ENCODE measurements at places on chromosomes 12 and 14.

DNA sequence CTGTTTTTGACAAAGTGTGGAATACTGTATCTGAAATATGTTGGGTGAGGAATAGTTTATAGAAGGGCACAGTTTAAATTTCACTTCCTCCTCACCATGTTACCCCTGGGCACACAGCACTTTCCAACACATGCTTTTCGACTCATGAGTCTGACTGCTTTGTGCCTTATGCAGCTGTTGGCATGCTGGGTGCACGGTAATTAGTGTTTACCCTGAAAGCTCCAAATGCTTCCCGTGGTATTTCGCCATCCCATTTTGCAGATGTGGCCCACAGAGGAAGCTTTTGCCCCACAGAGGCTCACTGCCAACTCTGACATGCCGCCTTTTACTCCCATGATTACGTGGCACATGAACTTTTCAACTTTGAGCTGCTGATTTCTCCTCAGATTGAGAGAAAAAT is 168.6 kb downstream of the PRKCH start:
- no peak for DNase-seq

GRCh38 chr12:66301944-66302826 is at the start of gene HELB:
HELB (plus strand) TSS chr12:66302493; CDS start chr12:66302604, 111 bp downstream.
- peak; percentile 95 for DNase-seq

DNA sequence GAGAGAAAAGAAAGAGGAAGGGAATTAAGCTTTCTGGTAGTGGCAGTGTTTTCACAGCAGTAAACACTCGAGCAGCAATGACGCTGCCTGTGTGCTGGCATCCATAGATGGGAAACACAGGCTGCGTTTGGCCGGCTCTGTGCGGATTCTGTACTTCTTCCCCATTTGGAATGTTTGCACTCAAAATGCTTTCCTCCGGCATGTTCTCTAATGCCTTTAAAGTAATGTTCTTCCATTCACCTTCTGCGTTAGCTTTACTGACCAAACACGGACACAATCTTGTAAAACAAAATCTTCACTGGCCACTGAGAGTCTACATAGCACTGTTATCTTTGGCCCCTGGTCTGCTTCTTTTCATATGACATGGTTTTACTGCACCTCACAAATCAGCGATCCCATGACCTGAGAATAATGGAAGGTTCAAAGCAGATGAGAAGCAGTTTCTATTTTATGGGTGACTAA is 31.4 kb downstream of the DCP1B start:
- DNase-seq, result no peak

- no peak for DNase-seq
Observed at GRCh38 chr12:27866373-27867101, 86.5 kb upstream of the MANSC4 start.

Measured in stimulated activated CD4-positive, alpha-beta T cell treated with anti-CD3 and anti-CD28 coated beads, TNF-alpha, amount 100 ng/mL, for 48 hours (primary cell).